NCI-H2081 treated with DMSO at 0.1 percent for 48 hours (cell line): ENCODE measurements at places on chromosomes 4 and X.

- DNase-seq, result no peak
Observed at GRCh38 chrX:110214684-110215083, 103.2 kb downstream of the AMMECR1 start.

DNA sequence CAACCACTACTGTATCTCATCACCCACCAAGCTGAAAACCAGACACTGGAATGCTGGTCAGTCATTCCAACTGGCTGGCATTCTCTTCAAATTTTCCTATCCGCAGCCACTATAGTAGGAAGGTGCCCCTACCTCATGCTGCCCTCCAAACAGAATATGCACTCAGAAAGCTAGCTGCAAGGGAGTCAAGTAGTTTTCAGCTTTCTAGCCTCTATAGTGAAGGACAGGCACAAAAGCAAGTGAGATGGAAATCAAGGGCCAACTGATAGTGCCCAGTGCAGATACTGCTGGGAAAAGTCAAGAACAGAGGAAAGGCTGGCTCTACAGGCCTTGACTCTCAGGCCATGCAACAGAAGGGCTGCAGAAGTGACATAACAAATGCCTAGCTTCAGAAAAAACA lies 47.2 kb downstream of the BCOR start:
- DNase-seq, result no peak

DNA sequence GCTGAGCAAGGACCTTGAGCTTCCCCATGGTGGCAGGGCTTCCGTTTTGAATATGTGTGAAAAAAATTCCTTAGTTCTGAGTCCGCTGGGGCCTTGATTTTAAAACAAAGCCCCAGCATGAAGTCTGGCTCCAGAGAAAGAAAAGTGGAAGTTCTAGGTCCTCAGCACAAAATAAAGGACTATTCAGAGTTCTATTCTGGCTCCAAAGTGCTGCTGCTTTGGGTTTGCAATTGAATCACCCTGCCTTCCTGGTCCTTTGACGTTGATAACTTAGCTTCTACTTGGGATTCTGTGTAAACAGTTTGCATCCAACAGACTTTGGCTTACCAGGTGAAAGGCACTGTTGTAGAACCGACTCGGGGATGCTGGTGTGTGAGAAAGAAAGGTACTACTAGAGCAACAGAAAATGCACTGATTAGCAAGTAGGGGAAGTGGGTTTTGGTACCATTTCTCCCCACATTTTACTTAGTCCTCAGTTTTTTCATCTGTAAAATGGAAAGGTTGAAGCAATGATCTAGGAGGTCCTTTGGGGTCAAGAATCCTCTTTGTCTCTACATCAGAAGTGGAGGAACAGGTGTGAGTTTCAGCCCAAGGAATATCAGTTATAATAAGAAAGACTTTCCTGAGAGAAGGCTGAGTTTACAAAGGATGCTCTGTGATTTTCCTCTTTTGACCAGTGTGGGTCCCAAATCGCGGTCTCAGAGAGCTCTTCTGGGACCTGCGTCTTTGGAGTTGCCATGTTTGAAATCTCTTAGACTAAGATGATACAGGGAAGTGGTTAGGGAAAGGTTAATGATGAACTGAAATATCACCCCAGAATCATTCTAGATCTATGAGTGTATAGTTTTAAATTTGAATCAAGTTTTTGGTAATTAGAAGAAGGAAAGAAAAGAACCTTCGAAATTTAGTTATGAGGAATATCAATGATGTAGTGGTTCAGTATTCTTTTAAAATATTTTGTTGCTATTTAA lies 28.2 kb downstream of the IGFBP7 start:
- DNase-seq, result no peak

DNA sequence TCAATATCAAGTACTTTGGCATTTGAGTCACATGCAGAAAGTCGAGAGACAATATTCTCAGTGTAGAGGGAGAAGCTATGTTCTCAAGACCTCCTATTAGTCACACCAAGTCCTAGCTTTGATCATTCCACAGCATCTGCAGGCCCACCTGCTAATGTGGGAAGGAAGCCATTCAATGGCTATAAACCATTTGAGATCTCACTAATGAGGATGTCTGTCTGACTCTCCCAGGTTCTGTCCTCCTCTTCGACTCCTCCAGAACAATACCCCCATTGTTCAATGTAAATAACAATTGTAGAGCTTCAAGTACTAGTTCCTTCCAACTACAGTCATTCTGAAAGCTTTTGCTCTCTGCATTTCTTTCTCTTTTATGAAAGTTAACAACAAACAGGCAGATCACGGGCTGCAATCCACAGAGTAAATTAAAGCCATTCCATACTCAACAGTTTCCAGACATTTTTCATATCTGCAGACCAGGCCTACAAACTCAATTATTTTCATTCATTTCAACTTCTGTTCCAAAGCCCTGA lies 140.2 kb upstream of the EDNRA start:
- DNase-seq, result no peak

- no peak for DNase-seq
Observed at GRCh38 chrX:53984895-53985294, 59.4 kb downstream of the PHF8 start.

DNA sequence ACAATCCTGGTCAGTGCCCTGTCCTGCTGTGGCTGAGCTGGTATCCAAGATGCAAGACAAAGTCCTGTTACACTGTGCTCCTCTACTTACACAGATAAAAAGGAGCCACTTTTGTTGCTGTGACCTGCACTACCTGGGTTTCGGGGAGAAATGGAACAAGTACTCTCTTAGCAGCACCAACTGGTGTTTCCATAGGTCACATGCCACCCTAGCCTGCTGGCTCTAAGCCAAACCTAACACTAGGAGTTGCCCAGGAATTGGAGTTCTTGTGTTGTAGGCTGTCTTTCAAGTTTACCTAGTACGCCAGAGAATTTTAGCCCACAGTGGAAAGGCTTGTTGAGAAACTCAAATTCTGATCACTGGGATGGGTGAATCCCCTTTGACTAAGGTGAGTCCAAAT lies 727.4 kb downstream of the FAM133A start:
- DNase-seq, result no peak

DNA sequence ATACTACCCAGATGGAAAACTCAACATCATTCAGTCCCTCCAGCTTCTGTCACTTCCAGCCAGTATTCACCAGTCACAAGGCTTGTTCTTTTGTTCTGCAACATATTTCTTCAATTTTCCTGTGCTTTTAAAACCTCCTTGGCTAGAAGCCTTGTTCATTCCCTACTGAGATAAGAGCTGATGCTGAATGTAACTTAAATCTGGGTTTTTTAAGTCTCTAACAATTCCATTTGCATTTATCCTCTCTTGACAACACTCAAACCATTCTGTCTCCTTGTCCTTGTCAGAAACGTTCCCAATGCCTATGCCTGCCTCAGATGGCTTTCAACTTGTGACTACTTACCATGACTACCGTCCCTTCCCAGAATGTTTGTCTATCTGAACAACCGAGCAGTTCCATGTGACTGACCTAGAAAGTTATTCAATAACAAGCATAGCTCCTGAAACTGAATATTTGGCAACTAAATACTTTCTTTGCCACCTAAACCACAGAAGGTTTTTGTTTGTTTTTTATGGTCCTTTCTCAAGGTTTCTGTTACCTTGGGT lies 682.9 kb upstream of the GALNTL6 start:
- DNase-seq, result no peak

DNA sequence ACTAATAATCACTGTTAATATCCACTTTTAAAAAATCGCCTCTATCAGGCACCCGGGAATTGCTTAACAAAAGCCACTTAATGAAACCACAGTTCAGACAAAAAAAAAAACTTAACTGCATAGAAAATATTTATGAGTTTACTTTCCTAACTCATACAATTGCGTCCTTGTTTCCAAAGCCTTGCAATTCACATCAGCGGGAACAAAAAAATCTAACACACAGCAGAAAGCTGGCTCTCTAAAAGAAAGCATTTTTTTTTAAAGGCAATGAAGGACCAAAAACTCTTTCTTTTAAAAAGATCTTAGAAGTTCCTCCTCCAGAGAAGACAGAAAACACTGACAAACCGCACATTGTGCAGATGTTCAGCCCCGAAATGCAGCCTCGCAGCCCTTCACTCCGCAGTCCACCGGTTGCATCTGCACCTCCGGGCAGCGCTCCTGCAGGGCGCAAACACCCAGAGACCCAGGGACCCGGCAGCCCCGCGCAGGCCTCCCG lies 812 bp downstream of the FAT1 start:
- no peak for DNase-seq
